EH (cell line): ENCODE measurements at places on chromosomes 5 and 9.
A peak's percentile ranks its signal among the peaks of the same experiment; 100 is the strongest.

DNA sequence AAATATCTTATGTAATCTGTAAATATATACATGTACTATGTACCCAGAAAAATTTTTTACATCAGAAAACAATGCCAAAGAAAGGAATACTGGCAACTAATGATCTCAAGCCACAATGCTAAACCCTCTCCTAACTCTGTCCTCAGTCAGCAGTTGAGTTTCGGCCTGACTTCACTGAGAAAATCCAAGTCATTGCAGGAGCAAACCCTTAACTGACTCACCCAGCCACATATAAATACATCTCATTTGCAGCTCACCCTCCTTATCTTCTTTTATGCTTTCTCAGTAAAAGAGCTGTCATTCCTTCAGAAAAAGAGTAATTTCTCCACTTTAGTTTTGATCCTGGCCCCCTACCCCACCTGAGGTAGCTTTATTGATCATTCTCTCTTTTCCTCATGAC, 46.1 kb upstream of the TMED7 start:
- no peak for DNase-seq

DNA sequence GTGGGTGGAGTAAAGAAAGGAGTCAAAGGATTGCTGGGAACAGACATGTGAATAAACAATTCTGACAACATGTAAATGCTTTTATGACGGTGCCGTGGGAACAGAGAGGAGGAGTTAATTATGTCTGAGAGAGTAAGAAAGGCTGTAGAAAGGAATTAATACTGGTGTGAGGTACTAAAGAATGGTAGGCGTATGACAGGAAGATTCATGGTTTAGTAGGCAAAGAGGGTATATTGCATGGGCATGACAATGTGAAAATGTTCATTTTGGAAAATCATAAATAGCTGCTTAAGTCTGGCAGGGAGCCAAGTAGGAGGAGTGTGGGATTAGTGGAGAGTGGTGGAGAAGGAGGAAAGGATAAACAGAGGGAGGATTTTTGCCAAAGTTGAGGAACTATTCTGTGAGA, 19.7 kb downstream of the NAA35 start:
- DNase-seq, result peak; percentile 18

GRCh38 chr9:136496801-136497620, 14.2 kb upstream of the SEC16A start:
- DNase-seq, result no peak

- peak; percentile 54 for DNase-seq
Observed at GRCh38 chr5:56615361-56616153, 199.8 kb upstream of the MAP3K1 start.

- DNase-seq, result no peak
Observed at GRCh38 chr5:168128111-168128510, 163.3 kb upstream of the WWC1 start.

GRCh38 chr5:164799391-164799790, 1294.0 kb downstream of the MAT2B start:
- DNase-seq, result no peak

GRCh38 chr5:54024466-54024865, 285.9 kb downstream of the ARL15 start:
- peak; percentile 73 for DNase-seq

- DNase-seq, result no peak
Observed at GRCh38 chr9:72980600-72981265, 27.9 kb upstream of the ALDH1A1 start.
